ENCODE measurements at places on chromosomes 6 and 20.

GRCh38 chr20:44979090-44979621 is 12.8 kb downstream of the STK4 start:
- peak; percentile 65 for DNase-seq

- DNase-seq = no peak
Measured at GRCh38 chr20:4165984-4166725, 150.8 kb upstream of the RNF24 start.

GRCh38 chr20:39195582-39196021 is 233.5 kb downstream of the DHX35 start:
- no peak for DNase-seq

- DNase-seq = no peak
Measured at GRCh38 chr6:132498638-132499037, 14.3 kb downstream of the STX7 start.

- DNase-seq = no peak
Measured at GRCh38 chr20:41100001-41100480, 37.3 kb upstream of the PLCG1 start.

DNA sequence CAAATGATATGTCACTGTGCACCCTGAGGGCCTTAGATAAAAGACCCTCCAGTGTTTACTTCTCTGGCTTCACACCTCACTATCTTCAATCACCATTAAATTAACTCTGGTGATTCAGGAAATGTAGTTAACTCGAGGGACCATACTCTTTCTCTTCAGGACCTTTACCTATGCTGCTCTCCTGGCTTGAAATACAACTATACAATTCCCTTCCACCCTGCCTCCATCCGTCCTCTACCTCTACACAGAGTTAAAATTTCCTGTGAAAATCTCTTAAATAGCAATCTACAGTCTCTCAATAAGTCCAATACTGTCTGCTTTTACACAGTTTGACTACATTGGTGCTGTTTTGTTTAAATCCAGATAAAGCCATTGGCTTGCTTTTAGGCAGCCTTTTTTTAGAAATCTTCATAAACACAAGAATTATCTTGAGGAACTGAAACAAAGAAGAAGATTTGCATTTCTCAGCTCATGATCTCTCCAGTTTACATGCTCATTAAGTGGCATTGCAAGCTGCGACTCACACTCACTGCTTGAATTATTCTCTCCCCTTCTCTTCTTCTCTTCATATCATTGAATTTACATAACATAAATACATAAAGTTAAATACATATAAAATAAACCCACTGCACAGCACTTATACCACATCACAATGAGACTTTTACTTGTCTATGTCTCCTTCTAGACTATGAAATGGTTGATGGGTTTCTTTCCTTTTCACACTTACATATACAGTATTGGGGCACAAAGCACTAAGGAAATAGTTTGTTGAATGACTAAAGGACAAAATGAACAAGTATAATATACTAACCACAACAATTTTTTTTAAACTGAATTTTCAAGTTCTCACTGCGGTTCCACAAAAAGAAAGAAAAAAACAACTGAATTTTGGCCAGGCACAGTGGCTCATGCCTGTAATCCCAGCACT is 239.0 kb upstream of the KCNQ5 start:
- DNase-seq = peak; percentile 49

GRCh38 chr6:10268111-10268510 is 146.8 kb downstream of the TFAP2A start:
- no peak for DNase-seq

GRCh38 chr20:41139227-41140093 is 2.1 kb downstream of the PLCG1 start:
- no peak for DNase-seq
